T-cell (primary cell): ENCODE measurements at places on chromosomes 7 and 10.
A peak's percentile ranks its signal among the peaks of the same experiment; 100 is the strongest.

GRCh38 chr10:113059371-113059780, 109.3 kb downstream of the TCF7L2 start:
- no peak for DNase-seq

- DNase-seq = peak; percentile 45
Measured at GRCh38 chr10:3887885-3888476, 103.0 kb upstream of the KLF6 start.

- DNase-seq = no peak
Measured at GRCh38 chr10:102726274-102726673, 11.8 kb downstream of the SFXN2 start.

DNA sequence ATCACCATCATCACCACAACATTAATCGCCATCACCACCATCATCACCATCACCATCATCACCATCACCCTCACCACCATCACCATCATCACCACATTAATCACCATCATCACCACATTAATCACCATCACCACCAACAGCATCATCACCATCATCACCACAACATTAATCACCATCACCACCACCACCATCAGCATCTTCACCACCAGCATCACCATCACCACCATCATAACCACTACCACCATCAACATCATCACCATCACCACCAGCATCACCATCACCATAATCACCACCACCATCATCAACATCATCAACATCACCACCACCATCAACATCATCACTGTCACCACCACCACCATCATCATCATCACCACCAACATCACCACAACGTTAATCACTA, 124.6 kb downstream of the WDFY4 start:
- no peak for DNase-seq

DNA sequence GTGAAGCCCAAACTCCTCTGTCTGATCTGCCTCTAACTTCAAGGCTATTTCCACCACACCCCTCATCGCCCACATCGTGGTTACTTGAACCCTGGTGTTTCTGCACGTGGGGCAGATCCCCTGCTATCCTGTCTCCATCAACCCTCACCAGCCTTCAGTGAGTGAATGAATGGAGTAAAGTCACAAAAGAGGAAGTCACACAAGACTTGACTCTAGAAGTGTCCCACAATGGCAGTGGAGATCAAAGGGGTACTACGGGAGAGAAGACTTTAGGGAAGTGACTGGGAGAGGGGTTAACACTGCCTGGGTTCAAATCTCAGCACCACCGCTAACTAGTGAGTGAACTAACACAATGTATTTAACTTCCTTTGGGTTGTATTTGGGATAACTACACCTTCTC, 85.9 kb downstream of the COBL start:
- DNase-seq = no peak

DNA sequence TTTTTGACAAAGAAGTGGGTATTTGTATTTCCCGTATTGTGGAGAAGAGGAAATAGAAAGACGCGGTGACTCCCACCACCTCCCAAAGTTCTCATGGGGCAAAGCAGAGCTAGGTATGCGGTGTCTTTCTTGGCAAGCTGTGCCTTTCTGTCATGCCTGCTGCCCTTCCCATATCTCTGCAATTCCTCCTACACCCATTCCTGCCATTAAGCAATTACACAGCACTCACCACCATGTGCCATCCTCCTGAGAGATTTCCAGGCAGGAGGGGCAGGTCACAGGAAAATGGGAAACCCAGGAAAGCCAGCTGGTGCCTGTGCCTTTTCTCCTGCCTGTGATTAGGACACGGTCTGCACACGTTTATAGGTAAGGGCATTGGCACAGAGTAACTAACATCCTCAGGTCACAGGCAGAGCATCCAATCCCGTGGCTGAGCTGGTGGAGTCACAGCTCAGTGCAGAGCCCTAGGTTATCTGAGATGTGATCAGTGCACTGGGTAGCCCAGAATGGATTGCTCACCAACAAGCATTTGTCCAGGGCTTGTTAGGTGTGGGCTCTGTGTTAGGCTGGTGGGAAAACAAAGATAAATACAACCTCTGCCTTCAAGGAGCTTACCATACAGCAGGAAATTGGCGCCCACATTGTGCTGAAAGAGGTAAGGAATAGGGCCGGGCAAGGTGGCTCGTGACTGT, 9.4 kb upstream of the CRTAC1 start:
- DNase-seq = no peak

DNA sequence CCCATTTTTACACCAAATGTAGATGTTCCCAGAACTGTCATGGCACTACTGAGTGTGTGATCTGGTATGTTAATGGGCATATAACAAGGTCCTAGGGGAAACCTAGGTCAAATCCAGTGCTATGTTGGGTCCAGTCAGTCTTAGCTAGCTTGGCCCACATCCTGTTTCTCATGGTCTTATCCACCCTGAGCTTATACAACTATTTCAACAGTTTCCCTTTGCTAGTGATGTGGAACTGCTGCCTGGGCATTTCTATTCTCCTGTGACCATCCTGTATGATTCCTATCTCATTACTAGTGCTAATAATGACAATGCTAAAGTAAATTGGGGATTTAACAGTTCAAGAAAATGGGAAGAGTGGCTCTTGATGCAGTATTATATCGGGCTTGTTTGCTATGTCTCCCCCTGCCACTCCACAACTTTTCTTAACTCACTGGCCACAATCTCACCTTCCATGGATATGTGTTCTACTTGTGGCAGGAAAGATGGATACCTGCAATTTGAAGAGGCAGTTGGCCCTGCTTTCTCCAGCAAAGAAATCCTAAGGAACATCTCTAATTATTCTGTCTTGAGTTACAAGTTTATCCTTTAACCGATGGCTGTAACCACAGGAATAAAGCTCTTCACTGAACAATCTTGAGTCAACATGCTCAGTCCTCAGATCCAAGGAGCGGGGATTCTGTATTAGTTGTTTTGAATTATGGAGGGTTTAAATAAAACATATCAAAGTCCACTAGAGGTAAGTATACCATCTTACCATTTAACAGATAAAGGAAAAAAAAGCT, 707.8 kb downstream of the XPNPEP1 start:
- DNase-seq = no peak

DNA sequence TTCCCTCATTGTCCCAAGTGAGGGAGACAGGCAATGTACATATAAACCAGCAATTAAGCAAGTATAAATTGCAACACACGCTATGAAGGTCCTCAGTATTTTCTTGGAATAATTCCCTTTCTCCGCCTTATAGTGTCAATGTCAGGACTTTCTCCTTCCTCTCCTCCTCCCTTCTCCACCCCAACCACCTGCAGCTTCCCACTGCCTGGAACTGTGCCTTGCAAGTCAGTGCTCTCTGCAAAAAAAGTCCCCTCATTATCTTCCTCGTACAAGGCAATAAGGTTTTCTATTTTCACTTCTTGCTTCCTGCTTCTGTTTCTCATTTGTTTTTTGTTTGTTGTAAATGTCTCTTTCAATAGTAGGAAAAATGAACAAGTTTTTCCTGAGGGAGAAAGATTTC, 111.7 kb downstream of the GPR26 start:
- no peak for DNase-seq

GRCh38 chr10:113187063-113187777, 237.2 kb downstream of the TCF7L2 start:
- no peak for DNase-seq

- no peak for DNase-seq
Measured at GRCh38 chr10:110774069-110775019, 97.4 kb upstream of the PDCD4 start.

DNA sequence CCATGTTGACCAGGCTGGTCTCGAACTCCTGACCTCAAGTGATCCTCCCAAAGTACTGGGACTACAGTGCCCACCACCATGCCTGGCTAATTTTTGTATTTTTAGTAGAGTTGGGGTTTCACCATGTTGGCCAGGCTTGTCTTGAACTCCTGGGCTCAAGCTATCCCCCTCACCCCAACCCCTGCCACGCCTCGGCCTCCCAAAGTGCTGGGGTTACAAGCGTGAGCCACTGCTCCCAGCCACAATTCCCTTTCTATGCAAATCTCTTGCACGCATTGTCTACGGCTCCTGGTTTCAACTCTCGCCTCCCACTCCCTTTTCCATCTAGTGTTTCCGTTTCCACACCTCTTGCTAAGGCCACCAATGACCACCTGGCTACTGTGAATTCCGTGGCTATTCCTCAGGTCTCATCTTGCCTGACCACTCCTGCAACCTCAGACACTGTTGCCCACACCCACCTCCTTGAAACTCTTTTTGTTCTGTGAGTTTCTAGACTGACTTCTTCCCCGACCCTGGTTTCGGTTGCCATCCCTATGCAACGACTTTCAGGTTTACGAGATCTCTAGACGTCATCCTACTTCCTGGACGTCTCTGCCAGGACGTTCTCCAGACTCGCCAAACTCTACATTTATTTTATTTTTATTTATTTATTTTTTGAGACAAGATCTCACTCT, 3.4 kb downstream of the CLDN3 start:
- no peak for DNase-seq

GRCh38 chr10:126198681-126199080, 189.6 kb downstream of the ADAM12 start:
- DNase-seq = no peak

GRCh38 chr7:128404886-128405470, 4.8 kb downstream of the IMPDH1 start:
- no peak for DNase-seq

GRCh38 chr7:11208883-11209465, 235.3 kb downstream of the PHF14 start:
- DNase-seq = no peak

DNA sequence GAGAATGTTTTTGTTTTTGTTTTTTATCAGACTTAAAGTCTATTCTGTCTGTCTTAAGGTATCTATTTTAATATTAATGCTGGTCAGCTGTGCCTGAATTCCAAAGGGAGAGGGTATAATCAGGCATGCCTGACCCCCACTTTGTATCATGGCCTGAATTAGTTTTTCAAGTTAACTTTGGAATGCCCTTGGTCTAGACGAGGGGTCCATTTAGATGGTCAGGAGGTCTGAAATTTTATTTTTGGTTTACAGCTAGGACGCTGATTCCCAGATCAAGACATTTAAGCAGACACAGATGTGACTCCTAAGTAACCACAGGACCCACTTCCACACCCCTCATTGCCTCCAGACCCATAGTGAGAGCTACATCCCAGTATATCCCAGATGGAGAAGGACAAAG, 189.5 kb downstream of the ARHGAP12 start:
- DNase-seq = no peak

DNA sequence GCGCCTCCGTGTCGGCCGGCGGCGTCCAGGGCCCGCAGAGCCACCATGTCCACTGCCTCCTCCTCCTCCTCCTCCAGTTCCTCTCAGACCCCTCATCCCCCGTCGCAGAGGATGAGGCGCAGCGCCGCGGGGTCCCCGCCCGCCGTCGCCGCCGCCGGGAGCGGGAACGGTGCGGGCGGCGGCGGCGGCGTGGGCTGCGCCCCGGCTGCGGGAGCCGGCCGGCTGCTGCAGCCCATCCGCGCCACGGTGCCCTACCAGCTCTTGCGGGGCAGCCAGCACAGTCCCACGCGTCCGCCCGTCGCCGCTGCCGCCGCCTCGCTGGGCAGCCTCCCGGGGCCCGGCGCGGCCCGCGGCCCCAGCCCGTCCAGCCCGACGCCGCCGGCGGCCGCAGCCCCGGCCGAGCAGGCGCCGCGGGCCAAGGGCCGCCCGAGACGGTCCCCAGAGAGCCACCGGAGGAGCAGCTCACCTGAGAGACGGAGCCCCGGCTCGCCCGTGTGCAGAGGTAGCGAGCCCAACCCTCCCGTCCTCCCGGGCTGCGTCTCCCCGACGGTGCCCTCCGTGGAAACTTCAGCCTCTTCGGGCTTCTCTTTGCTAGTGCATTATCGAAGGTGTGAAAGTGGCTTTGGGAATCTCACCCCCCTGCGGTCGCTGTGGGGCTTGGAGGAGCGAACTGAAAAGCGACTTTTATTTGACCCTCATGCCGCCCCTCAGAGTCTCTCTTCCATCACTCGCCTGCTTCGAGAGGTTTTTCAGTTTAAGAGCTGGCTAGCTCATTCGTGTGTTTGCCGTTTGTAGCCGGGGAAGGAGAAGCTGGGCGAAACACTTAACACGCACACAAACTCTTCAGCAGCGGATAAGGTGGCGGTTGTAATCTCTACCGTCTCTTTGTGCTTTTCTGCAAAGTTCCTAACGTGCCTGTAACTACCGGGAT, 975 bp downstream of the GLCCI1 start:
- DNase-seq = peak; percentile 48

GRCh38 chr7:132152131-132152889, 424.0 kb downstream of the PLXNA4 start:
- no peak for DNase-seq

GRCh38 chr7:68311958-68312357, 1286.3 kb upstream of the AUTS2 start:
- no peak for DNase-seq
